ENCODE measurements at places on chromosomes 6 and 20. TPM values are rescaled to one million over a fixed set of nuclear protein-coding genes. Genes with fewer than 3 reads are reported as not detected.
A peak's percentile ranks its signal among the peaks of the same experiment; 100 is the strongest.

Gene ZBP1
- total RNA-seq, result not detected

Gene ECT2L
- not detected for total RNA-seq

Gene BIRC7
- total RNA-seq, result not detected

Gene HLA-E
- total RNA-seq, result 274 TPM

Gene THBS2
- total RNA-seq, result 0.23 TPM

Gene ABHD16B
- total RNA-seq, result not detected

Gene MAP3K5
- 0.33 TPM for total RNA-seq

GRCh38 chr6:101401792-101402621 is 8.5 kb downstream of the GRIK2 start:
- DNase-seq, result peak; percentile 46

DNA sequence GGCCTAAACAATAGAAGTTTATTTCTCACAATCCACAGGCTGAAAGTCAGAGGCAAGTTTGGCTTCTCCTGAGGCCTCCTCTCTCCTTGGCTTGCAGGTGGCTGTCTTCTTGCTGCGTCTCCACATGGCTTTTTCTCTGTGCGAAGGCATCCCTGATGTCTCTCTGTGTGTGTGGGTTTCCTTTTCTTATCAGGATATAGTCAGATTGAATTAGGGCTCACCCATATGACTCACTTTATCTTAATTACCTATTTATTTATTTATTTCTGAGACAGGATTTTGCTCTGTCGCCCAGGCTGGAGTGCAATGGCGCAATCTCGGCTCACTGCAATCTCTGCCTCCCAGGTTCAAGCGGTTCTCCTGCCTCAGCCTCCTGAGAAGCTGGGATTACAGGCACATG is 30.7 kb downstream of the LINC00237 start:
- DNase-seq, result no peak

DNA sequence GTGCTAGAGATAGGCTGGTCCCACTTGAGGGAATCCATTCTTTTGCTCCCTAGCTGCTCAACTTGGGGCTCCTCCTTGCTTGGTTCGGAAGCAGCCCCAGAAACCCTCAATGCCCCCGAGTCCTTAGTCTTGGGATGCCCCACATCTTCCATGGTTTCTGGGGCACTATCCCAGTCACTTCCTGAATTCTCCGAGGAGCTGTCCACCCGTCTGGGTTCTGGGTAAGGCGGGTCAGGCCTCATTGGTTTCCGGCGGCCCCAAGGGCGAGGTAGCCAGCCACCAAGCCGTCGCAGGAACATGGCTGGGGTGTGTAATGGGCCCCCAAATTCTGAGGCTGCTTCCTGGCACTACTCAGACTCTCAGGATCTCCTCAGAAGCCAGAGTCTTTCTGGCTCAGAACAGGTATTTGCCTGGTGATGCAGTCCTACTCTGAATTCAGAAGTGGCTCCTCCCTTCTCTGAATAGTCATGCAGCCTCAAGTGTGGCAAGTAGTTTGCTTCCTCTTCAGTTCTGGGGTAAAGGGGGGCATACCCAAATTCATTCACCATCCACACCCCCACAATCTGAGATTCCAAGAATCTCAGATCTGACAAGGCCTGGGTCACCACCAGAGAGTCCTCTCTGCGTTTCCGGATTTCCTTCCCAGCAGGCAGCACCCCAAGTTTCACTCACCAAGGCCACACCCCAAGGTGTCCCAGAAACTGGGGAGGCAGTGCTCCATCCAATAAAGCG is 763 bp downstream of the C6orf47 start:
- no peak for DNase-seq

- no peak for DNase-seq
Measured at GRCh38 chr6:25968769-25969168, 6.2 kb downstream of the TRIM38 start.

- no peak for DNase-seq
Measured at GRCh38 chr6:162728197-162728596, 423 bp downstream of the PACRG start.

DNA sequence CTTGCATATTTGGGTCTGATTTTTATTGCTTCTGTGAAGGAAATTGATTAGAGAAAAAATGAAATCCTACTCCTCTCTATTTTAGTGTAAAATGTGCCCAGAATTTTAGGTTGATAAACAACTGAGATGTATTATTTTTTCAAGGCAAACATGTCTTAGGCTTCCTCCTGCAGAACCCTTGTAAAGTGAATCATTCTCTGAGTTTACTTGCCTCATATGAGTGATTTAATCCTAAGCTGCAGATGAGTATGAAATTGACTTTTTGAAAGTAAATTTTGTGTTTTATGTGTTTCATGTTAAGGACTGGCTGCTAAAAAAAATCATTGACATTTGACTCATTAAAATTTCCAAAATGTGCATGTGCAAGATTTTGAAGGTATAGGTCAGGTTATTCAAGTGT is 138.5 kb upstream of the PHACTR1 start:
- DNase-seq, result no peak

- DNase-seq, result no peak
Measured at GRCh38 chr20:6299456-6299855, 176.6 kb upstream of the FERMT1 start.

GRCh38 chr6:159852877-159853276 is 37.9 kb upstream of the MAS1 start:
- DNase-seq, result no peak

- DNase-seq, result no peak
Measured at GRCh38 chr20:22412977-22413868, 171.1 kb downstream of the FOXA2 start.

- no peak for DNase-seq
Measured at GRCh38 chr6:92052513-92052912, 1366.8 kb downstream of the EPHA7 start.

GRCh38 chr20:53174454-53174853 is 202.3 kb downstream of the TSHZ2 start:
- no peak for DNase-seq

- DNase-seq, result no peak
Measured at GRCh38 chr6:31736768-31737314, 511 bp upstream of the CLIC1 start.

DNA sequence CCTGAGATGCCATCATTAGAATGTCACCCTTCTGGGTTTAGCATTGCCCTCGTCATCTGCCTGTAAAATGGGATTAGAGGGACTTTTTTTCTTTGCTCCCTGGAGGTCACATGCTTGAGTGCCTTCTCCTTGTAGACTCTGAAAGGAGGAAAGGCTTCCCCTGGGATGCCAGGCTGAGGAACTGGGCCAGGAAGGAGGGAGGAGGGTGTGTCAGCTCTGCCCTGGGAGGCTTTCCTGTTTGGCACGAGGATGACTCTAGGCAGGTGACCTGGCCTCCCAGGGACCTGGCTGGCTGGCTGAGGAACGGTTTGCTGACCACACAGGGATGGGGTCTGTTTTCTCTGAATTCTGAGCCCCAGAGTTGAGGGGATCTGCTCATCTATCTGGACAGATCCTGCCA is 137.9 kb upstream of the RNF24 start:
- DNase-seq, result no peak

DNA sequence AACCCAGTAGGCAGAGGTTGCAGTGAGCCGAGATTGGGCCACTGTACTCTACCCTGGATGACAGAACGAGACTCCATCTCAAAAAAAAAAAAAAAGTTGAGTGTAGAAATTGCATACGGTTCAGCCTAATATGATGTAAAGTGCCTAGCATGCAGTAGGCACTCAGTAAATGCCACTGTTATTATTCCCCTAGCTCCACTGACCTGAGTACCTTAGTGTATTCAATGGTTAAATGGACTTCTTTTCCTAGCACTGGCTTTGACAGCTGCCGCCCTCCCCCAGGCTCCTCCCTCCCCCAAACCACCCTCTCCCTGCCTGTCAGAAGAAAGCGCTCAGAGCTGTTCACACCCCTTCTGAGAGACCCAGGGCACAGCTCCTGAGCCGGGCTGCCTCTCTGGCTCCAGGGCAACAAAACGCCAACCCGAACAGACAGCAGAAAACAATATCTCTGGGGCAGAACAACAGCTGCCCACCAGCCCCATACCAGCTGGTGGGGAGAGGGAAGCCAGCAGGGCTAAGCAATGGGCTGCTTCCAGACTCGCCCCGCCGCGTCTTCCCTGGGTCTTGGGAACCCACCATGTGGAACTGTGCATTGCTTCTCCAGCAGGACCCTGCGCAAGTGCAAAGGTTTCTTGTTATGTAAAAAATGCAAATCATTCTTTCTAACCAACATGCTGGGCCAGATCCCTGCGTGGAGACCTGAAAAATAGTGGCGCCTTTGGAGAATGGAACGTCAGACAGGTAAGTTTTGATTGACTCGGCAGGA is 4.5 kb downstream of the CPNE5 start:
- DNase-seq, result no peak

All from endothelial cell (in vitro differentiated cells).